Left lobe of liver (tissue), 2 donors: ENCODE measurements at places on chromosomes 5 and 9. TPM values are rescaled to one million over a fixed set of nuclear protein-coding genes. Genes with fewer than 3 reads are reported as not detected.

- no peak for DNase-seq
Observed at GRCh38 chr5:111223101-111223786, 940 bp upstream of the CAMK4 start.

The FASTKD3 gene
- total RNA-seq = 3.7 TPM

The PLAC8L1 gene
- not detected for total RNA-seq

- peak; percentile 88 for DNase-seq
Observed at GRCh38 chr9:113381909-113382411, 5.2 kb upstream of the HDHD3 start.

The NUDT2 gene
- total RNA-seq = 8.7 TPM

DNA sequence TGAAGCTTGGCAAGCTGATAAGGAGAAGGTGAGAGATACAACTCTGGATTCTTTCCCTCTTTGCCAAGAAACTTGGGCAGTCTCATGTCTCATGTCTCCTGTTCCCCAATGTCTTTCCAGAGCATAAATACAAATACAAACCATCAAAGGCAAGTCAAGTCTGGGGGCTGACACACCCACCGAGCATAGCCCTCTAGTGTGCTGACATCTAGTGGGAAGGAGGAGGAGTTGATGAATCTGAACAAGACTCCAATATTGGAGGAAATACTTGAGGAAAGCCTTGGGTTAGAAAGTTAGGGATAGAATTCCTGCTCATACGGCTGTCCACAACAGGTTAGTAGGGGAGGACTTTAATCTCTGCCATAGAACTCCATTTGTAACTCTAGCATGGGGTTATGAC lies 8.6 kb downstream of the MLANA start:
- DNase-seq = no peak

DNA sequence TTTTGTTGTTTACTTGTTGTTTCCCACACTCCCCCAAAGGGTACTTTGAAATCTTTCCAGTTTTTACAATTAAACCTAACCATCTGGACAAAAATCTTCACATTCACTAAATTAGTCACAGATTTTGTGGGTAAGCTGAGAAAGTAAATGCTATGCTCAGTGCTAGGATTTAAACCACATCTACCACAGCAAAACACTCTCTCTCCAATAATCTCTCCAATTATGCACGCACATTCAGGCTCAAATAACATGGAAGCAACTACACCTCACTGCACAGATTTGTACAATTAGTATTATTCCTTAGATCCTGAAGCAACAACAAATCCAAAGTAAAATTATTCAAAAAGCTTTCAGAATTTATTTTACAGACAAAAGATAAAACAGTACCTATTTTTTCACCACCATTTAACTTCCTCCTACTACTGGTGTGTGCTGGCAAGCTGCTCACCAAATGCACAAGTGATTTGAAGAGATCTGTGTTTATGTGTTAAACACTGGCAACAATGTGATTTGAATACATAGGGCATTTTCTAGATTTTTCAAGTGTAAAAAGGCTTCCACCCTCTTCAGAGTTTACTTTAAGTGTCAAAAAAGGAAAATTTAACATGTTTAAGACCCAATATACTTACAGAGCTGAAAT lies 16.6 kb downstream of the ZNF608 start:
- DNase-seq = no peak
